ENCODE measurements at places on chromosomes 2 and 18.
A peak's percentile ranks its signal among the peaks of the same experiment; 100 is the strongest.

GRCh38 chr18:5284808-5285207 is 10.7 kb downstream of the ZBTB14 start:
- DNase-seq, result no peak

DNA sequence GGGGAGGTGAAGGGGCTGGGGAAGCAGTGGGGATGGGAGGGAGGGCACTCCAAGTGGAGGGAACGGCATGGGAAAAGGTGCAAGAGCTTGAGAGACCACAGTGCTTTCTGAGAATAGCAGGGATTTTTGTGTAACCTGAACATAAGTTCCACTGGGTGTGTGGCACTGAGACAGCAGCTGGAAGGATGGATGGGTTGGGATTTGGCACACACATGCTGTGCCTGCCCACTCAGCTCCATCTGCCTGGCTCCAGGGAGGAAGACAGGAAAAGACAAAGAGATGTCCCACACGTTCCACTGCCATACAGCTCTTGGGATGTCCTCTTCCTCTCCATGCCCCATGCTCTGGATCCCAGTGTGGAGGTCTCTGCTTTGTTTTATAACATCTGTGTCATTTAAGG is 114.1 kb upstream of the TEX51 start:
- DNase-seq, result no peak

DNA sequence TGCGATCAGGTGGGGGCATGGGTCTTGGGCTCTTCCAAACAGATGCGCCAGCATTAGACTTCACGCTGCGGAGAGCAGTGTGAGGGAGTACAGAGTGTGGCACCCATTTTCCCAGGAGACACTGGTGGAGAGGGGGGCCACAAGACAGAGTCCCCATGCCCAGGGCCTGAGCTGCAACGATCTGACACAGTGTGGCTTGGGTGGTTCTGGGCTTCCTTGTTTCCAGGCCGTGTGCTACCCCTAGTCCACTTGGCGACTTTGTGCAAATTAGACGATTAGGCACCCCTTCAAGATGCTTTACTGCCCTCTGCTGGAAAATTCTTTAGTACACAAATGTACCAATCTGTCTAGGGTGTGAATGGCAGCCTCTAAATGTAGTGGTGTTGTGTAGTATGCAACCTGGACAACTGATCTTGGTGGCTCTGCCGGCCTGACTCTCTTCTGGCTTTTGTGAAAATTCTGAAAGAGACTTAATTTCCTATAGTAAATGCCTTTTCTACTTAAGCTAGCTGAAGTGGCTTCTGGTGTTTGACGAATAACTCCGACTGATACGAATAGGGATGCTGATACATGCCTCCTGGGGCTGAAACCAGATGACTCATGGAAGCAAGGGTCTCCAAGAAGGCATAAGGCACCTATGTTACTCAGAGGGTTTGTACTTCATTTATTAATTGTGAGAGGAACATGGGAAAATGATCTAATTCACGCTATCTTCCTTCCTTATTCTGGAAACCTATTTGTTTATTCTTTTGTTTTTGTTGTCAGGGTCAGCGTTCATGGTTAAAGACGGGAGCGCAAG is 92.3 kb upstream of the SMAD2 start:
- DNase-seq, result peak; percentile 11

GRCh38 chr2:134975281-134976009 is 56.8 kb downstream of the CCNT2 start:
- DNase-seq, result no peak
